ENCODE measurements at places on chromosomes 2 and 18. TPM values are rescaled to one million over a fixed set of nuclear protein-coding genes. Genes with fewer than 3 reads are reported as not detected.

DNA sequence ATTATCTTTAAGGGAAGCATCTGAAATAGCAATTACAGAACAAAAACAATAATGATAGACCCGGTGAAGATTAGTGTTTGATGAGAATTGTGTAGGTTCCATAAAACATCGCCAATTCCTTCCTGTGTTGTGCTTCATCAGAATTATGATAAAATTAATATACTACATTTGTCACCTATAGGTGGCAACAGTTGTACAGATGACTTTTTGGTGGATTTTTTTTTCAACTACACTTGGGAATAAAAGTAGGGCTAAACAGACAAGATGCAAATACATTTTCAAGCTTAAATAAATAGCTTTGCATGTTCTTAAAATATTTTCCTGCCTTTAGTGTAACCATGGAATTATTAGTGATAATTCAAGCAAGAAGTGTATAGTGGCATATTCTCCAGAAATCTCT is 7.0 kb upstream of the LYPD1 start:
- peaks cover 26% of the 10 kb centered on the region for H3K27me3 ChIP-seq
- DNase-seq, result no peak
- no peaks in the 10 kb centered on the region for H3K4me1 ChIP-seq
- H3K4me3 ChIP-seq, result no peak overlapping the region

DNA sequence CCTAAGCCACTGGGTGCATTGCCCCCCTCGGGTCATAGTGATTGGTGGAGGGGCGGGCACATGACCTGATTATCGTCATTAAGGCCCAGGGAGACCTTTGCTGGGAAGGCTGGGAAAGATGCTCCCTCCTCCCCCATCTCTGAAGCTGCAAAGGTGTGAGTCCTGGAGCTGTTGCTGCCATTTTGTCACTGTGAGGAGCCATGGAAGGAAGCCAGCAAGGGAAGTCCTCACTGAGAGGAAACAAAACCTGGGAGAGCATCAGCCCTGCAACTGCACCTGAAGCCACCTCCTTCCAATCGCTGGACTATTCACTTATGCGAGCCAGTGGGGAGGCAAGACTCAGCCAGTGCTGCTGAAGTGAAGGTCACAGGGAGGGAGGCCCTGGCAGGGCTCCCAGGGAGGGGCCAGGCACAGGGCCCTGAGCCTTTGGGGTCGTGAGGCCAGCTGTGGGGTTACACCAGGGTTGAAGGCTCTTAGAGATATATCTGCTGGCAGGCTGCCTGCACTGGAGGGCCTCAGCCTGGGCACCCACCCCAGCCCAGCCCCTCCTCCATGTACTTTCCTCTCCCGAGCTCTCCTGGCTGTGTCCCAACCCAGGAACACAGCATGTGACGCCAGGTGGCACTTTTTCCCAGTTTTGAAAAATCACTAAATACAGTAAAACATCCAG is 10.7 kb upstream of the FAHD2A start:
- H3K27me3 ChIP-seq, result no peaks in the 10 kb centered on the region
- no peaks in the 10 kb centered on the region for H3K4me1 ChIP-seq
- DNase-seq, result no peak
- no peak overlapping the region for H3K27ac ChIP-seq

GRCh38 chr18:32019251-32019948 is 775 bp downstream of the RNF125 start:
- no peaks in the 10 kb centered on the region for H3K27me3 ChIP-seq
- H3K27ac ChIP-seq, result peak overlapping the region; percentile 82
- H3K36me3 ChIP-seq, result peaks cover under 1% of the 10 kb centered on the region
- peak overlapping the region; percentile 71 for H3K4me3 ChIP-seq

The FMNL2 gene
- polyA plus RNA-seq, result 1.1 TPM

DNA sequence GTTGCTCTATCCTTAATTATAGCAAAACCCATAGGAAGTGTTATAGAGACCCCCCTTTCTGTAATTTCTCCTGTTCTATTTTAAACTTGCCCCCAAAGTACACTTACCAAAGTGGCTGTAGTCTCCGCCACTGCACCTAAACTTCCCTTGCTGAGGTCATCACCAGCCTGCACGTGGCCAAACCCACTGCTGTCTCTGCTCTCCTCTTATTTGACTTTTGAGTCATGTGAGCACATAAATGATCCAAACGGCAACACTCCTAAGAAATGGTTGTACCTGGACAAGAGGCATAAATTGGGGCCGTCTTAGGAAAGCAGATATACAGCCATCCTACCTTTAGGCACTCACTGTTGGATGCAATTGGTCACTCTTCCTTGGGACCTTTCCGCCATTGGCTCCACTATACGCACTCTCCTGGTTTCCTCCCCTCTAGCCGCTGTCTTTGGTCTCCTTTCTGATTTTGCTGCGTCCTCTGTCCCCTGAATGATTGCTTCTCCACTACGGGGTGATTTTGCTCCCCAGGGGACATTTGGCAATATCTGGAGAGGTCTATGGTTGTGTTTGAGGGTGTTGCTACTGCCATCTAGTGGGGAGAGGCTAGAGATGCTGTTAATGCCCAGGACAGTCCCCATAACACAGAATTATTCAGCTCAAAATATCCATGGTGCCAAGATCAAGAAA is 19.2 kb upstream of the IL36G start:
- no peaks in the 10 kb centered on the region for H3K36me3 ChIP-seq
- H3K27ac ChIP-seq, result no peak overlapping the region
- DNase-seq, result peak; percentile 47
- no peaks in the 10 kb centered on the region for H3K27me3 ChIP-seq

The PPP1R1C gene
- polyA plus RNA-seq, result not detected
